ENCODE measurements at places on chromosomes 6 and 20.

- no peak for DNase-seq
Measured at GRCh38 chr6:80457439-80457933, 351.0 kb downstream of the BCKDHB start.

DNA sequence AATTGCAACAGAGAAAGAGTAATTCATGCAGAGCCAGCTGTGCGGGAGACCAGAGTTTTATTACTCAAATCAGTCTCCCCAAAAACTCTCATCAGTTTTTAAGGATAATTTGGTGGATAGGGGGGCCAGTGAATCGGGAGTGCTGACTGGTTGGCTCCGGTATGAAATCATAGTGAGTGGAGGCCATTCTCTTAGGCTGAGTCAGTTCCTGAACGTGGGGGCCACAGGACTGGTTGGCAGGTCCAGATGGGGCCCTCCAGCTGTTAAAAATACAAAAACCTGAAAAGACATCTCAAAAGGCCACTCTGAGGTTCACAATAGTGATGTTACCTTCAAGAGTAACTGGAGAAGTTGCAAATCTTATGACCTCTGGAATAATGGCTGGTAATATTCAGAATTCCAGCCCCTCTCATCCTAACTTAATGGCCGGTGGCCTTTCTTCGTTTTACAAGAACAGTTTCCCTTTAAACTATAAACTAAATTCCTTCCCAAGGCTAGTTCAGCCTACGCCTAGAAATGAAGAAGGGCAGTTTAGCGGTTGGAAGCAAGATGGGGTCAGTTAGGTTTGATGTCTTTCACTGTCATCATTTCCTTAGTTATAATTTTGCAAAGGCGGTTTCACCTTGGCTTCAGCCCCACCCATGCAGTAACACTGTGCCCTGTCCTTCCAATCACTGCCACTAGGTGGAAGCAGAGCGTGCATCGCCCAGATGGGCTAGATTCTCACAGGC, 6.8 kb upstream of the MICA start:
- DNase-seq: peak; percentile 40

DNA sequence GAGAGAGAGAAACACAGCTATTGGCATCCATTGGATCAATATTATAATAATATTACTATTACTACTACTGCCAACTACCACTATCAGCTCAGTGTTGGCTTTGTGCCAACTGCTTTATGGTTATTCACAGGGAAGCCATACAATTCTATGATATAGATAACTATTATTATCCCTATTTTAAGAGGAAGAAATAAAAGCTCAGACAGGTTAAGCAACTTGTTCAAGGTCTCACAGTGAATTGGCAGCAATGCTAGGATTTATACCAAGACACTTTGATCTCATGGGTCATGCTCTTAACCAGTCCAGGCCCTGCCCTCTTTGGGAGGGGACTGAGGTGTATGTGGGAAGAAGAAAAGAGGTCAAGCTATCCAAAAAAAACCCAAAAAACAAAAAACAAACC, 82.0 kb upstream of the TRAF3IP2 start:
- DNase-seq: no peak

DNA sequence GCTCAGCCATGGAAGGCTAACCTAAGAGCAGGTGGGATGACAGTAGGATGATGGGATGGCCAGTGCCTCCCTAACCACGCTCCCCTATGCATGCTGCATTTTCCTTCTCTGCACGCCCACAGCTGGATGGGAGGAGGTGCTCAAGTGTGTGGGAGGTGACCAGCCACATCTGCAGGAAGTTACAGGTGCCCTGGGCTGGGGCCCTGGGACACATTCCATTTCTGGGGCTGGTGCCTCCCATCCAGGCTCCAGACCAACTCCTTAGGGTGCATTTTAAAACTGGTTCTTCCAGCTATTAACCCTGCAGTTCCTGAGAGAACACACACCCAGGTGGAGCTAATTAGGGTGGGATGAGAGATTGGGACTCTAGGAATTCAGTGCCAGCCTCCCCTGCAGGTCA, 135.3 kb upstream of the ARMC2 start:
- no peak for DNase-seq

DNA sequence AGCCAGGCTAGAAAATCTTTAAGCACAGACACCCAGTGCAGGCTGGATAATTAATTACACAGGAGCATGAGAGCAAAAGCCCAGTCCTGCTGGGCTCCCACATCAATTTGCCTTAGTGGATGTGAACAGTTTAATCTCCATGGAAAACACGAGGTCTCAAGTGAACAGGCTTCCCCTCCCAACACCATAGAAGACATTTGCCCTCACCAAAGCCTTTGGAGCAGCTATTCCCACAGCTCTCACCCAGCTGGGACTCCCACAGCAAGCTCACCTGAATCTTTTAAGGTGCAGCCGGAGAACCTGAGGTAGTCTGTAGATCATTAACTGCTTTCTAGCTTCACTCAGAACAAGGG, 12.0 kb downstream of the TOMM6 start:
- DNase-seq: no peak

GRCh38 chr6:34608321-34609091, 52.4 kb upstream of the SPDEF start:
- DNase-seq: no peak

- DNase-seq: no peak
Measured at GRCh38 chr6:11497881-11498280, 39.7 kb upstream of the TMEM170B start.

- DNase-seq: no peak
Measured at GRCh38 chr20:48586730-48587129, 241.1 kb downstream of the PREX1 start.

DNA sequence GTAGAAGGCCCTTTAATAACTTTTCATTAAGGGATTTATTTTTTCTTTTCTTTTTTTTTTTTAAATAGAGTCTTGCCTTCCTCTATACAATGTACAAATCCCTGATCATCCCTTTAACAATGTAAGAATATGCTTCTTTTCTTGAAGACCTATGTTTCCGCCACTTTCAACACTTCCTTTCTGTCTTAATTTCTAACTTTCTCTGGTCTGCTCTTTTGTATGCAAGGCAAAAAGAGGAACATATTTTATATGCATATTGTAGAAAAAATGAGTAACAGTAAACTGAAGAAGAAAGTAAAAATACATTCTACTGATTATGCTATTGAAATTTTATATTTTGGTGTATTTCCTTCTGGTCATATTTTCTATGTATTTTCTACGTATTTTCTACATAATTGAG, 484.7 kb downstream of the TFAP2B start:
- DNase-seq: no peak

DNA sequence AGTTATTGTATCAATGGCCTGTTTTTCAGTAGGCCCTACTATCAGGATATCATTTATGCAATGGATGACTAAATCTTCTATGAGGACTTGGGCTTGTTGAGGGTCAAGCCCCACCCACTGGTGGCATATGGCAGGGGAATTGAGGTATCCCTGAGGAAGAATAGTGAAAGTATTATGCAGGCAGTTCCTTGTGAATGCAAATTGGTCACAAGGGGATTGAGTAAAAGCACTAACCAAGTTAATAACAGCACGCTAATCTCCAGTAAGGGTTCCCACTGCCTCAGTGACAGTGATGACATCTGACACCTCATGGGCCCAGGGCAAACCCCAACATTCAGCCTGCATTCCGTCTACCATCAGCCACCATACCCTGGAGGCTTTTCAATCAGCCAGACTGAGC, 14.9 kb downstream of the BPIFA1 start:
- no peak for DNase-seq

DNA sequence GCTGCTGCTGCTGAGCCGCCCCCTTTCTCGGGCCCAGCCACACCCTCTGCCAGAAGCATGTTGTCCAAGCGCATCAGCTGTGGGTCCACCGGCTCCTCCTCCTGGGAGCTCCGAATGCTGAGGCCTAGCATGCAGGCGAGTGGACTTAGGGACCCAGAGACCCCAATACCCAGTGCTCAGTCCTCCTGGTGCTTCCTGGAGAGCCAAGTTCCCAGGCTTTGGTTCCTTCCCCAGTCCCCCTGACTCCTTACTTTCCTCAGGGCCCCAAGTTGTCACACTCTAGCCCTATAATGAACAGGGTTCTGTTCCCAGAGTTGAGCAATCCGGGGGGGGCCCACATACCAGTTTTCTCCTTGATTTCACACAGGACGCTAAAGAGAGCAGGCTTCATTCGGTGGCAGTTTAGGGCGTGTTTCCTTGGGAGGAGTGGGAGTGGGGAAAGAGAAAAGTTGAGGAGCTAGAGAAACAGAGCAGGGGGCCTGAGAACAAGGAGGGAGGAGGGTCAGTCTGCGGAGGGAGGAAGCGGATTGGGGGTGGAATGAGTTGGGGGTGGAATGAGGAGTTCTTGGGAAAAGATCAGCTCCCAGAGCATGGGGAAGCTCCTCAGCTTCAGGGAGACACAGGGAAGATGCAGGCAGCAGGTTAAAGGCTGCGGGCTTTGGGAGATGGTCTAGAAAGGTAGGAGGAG, 1.5 kb downstream of the PBX2 start:
- DNase-seq: no peak

Data from NT2/D1 (cell line).